ENCODE measurements at places on chromosomes 16 and 17.
A peak's percentile ranks its signal among the peaks of the same experiment; 100 is the strongest.

- peak; percentile 90 for DNase-seq
Observed at GRCh38 chr17:4492721-4493561, 5.7 kb upstream of the SPNS2 start.

DNA sequence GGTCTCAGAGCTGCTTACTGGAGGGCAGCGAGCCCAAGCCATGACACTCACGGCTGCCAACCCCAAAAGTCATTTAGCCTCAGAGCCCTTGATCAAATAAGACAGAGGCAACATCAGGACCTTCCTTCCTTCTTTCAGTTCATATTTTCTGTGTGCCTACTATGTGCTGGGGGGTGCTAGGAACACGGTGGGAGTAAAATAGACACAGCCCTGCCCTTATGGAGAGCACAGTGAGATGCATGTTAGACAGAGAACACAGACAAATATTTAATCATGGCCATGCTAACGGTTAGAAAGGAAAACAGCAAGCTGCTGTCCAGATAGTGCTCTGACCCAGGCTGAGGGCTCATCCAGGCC is 4.5 kb upstream of the BRD7 start:
- DNase-seq: no peak

DNA sequence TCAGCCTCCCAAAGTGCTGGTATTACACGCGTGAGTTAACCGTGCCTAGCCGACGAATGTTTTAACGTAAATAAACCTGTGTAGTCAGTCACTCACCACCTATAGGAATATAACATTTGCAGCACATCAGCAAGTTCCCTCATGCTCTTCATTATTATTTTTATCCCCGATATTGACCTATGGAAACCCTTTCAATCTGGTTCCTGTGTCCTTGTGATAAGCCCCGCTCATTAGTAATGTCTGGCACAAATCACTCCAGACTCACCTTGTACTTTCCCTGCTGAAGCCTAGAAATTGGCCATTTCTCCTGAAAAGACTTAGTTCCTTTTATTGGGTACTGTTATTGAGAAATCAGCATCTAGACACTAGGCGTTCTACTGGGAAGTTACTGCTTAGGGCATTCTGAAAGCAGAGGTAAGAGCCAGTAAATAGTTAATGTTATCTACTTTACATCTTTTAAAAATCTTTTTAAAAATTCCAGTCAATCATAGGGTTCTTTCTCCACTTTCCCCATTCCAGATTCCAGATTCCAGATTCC is 1.5 kb upstream of the PHKG2 start:
- no peak for DNase-seq

GRCh38 chr16:2804728-2805127 is 6.5 kb downstream of the PRSS41 start:
- DNase-seq: no peak

DNA sequence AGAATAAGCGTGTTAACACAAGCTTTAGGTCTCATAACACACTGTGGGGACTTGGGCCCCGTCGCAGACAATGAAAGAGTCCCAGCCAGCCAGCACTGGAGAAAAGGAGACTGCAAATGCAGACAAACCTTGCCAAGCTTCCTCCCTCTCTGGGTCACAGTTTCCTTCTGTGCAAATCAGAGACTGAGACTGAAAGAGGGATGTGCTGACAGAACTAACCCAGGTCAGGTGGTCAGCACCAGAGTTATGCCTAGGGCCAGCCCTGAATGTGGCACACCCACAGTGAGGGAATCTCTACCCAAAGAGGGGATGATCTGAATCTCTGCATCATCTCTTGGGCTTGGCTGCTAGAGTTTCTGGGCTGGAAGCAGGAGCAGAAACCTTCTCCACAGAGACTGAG is 282.3 kb upstream of the CCL2 start:
- no peak for DNase-seq

DNA sequence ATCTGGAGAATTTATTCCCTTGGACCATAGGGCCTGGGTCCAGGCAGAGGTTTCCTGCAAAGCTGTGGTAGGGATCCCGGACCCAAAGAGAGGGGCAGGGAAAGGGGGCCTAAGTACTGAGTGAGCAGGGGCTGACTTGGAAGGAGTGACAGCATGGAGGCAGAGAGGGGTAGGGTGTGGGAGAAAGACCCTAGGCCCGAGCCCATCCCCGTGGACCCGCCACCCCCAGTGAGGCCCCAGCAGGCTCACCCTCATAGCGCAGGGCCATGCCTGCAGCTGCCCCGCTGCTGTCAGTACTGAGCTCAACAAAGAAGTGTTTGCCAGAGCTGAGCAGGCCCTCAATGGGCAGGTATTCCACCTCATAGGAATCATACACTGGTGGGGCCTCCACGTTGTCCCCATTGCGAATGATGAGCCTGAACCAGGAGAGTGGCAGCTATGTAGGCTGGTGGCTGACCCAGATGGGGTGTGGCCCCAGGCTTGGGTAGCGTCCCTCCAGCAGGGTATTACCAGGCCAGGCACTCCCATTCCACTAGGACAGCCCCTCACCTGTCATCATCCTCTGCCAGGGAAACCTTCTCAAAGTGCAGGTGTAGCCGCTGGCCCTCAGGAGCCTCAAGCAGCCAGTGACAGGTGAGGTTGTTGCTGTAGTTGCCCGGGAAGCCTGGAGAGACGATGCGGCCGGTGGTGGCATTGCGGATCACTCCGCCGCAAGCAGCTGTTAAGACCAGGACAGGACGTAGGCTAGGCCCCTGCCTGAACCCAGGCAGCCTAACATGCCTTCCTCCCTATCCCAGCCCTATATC is 9.1 kb upstream of the PHF12 start:
- DNase-seq: no peak

DNA sequence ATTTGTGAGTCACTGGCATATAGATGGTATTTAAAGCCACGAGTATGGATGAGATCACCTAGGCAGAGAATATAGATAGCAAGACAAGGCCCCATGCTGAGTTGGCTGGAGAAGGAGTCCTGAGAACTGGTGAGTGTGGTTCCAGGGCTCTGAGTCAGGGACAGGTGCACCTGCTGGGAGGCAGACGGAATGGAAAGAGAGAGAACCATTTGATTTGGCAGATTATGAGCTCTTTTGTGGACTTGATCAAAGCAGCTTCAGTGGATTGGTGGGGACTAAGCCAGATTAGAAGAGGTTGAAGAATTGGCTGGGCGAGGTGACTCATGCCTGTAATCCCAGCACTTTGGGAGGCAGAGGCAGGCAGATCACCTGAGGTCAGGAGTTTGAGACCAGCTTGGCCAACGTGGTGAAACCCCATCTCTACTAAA is 4.3 kb upstream of the C16orf92 start:
- DNase-seq: peak; percentile 48

DNA sequence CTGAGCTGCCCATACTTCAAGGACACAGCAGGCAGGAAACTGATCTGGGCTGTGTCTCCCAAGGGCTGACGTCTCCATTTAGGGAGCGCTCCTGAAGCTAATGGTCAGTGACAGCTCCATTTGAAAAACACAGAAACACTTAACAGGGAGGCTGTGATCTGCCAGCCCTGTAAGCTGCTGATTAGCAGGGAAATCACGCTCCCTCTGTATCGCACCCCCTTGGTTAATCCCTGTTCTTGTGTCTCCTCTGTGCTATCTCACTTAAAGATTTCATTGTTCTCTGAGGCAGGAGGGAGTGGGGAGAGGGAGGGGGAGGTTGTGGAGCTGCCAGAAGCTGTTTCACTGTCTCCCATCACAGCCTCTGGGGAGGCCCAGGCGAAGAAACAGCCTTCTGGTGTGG is 47.4 kb upstream of the CACNG3 start:
- DNase-seq: no peak

- peak; percentile 1 for DNase-seq
Observed at GRCh38 chr17:57697891-57698711, 47.0 kb downstream of the CCDC182 start.

GRCh38 chr17:34024806-34025551 is 230.1 kb upstream of the CCL2 start:
- no peak for DNase-seq

- DNase-seq: no peak
Observed at GRCh38 chr17:65485388-65486299, 75.8 kb downstream of the AXIN2 start.

DNA sequence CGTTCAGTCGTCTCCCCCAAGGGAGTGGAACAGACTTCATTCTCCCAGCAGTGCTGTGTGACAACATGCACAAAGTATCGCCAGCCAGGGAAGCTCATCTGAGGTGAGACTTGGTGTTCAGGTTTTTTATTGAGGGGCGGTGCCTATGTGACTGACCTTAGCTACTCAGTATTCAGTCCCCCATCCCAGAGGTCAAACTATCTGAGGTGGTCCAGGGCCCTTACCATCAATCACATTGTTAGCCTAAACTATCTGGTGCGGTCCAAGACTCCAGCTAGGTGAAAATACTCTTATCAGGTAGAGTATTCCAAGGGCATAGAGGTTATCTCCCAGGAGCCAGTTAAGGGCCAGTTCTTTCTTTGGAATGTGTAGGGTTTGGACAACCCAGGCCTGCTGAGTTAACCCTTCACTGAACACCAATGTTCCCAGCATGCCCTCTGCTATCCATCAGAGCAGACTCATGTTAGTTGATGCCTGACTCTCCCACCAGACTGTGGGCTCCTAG is 5.4 kb upstream of the CACNG1 start:
- no peak for DNase-seq

DNA sequence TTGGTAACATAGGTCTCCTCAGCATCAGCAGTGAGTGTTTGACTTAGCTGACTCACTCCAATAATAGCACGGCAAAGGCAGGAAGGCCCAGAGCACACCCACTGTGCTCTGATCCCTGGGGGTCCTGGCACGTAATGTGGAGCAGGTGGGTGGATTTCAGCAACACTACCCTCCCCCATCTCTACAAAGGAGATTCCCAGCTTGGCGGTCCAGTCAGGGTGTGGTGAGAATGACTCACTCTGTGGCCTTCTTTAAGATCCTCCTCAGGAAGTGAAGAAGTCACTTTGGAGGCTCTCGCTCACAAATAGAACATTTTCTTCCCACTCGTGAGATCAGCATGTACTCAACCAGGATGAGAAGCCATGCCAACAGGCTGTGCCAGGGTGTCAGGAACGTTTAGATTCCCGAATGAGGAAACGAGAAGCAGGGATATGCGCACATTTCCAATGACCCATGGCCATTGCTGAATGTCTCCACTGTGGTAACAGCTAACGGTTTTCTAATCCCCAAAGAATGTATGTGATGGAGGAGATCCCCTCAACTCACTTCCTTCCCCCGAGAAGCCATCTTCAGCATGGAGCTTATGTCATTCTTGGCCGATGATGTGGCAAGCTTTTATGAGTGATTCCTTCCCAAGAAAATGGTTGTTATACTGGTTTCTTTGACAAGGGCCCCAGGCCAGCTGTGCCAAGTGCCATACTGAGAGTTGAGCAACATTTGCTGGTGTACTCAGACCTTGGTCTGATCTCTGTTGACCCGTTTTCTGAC is 365.2 kb downstream of the C16orf95 start:
- DNase-seq: peak; percentile 14

DNA sequence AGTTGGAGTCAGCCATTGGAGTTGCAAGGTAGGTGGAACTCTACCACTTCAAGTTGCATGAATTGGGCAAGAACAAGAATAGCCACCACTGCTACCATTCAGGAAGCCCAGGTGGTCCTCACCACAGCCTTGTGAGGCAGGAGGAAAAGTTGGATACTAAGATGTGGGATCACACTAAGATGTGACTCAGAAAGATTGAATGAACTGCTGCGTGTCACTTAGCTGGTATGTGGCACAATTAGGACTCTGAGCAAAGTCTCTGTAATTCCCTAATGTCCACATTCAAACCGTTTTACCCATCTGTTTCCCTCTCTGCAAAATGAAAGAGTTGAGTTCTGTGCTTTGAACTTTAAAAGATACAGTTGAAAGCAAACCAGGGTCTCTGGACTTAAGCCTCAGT is 44.7 kb upstream of the HS3ST3A1 start:
- peak; percentile 3 for DNase-seq

DNA sequence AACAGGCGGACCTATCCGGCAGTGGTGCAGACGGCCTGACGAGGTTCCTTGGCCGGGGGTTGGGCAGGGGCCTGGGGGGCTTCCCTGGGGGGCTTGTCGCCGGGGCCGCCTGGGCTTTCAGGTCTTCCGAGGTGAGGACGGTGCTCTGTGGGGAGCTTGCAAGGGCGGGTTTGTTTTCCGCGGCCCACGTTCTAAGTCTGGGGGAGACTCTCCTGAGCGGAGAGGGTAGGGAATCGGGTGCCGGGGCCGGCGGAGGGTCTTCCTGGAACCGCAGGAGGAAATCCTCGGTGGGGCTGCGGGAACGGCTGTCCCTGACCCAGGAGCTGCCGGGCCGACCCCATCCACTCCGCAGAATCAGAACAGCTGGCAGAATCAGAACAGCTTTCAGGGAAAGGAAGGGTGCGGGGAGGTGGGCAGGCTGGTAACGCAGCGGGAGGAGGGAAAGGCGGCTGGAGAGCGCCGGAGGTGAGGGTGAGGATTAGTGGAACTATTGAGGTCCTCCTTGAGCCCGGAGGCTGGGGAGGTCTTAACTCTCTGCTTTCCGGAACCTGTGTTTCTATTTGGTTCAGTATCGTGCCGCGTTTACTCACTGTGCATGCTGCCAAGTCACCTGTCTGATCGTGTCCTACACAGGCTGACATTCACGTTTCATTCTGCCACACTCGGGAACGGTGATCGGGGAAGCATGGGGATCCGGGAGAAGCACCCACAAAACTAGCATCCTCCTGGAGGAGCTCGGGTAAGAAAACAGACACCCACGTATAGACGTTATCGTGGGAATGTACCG is 28.9 kb downstream of the CPSF4L start:
- peak; percentile 51 for DNase-seq

GRCh38 chr17:79793924-79794304 is 3.0 kb downstream of the CBX8 start:
- DNase-seq: no peak

DNA sequence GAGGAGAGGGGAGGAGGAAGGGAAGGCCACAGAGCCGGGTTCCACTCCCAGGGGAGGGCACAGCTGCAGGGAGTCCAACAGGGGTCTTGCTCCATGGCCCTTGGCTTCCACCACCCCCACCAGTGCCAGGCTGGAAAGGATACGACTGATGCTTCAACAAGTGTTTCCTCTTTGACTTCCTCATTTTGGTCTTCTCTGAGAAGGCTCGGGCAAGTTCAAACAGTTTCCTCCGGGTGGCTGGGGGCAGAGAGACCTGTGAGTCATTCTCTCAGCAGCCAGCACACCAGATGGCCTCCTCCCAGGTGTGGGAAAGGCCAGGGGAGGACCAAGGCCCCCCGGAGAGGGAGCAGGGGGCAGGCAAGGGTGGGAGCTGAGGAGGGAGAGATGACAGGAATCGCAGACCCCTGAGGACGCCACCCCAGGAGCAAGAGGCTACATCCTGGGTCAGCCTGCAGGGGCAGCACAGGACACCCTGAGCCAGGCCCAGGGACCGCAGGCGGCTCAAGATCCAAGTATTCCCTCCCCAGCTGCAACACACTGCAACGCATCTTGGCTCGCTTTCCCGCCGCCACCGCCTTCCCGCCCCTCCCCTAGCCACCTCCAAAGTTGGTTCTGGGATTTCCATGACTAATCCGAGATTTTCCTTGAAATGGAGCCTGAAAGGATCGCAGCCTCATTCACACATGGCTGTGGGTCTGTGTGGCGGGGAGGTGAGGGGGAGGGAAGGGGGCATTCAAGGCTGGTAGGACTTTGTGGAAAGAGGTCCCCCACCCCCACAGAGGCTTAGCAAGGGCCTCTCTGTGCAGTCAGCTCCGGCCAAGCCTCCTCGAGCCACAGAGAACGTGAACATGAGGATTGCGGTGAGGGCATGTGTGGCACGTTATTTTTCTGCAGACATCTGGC is 18.4 kb upstream of the MRPS23 start:
- peak; percentile 94 for DNase-seq

GRCh38 chr17:71486261-71486660 is 634.6 kb upstream of the SOX9 start:
- peak; percentile 40 for DNase-seq

GRCh38 chr17:74703311-74703710 is 9.4 kb downstream of the CD300LF start:
- DNase-seq: no peak
